ENCODE measurements at places on chromosomes 4 and X.

DNA sequence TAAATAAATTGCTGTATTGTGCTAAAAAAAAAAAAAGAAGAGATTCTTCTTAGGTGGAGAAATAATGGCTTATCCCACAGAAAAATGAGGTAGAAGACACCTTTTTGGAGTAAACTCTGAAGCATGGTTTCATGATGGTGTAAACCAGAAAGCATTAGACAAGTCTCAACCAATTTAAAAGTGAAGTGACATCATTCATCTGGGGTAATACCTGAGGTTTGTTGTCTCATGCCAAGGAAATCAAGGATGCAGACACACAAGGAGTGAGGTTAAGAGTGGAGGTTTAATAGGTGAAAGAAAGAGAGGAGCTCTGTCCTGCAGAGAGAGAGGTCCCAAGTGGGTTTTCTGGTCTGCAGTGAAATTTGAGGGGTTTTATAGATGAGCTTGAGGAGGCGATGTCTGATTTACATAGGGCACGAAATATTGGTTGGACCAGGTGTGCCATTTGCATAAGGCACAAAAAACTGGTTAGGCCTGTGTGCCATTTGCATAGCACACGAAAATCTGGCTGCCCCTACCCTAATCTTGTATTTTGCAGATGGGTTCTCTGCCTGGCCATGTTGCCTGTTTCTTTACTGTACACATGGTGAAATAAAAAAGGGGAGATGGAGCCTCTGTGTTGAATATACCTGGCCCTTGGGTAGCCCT is 25.0 kb upstream of the CWH43 start:
- no peak for DNase-seq

- DNase-seq: no peak
Observed at GRCh38 chr4:169220854-169221411, 49.8 kb downstream of the SH3RF1 start.

GRCh38 chr4:656436-657337 is 17.4 kb downstream of the ATP5ME start:
- DNase-seq: no peak

DNA sequence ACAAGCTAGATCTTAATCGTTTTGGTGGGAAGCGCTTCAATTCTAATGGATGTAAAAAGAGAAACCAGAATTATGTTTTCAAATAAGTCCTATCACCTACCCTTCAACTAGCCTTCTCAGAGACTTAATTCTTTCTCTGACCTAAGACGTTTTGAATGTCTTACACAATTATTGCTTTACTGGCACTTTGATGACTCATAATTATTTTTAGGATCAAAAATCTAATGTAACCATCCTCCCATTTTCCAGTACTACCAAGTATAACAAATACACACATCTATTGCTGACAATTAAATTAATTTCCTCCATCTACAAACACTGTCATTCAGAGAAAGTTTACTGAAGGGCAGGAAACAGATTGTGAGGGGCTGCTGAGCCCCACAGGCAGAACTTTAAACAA is 108.6 kb downstream of the PPP3CA start:
- no peak for DNase-seq

GRCh38 chrX:131752493-131753198 is 208.8 kb downstream of the OR13H1 start:
- peak; percentile 56 for DNase-seq

DNA sequence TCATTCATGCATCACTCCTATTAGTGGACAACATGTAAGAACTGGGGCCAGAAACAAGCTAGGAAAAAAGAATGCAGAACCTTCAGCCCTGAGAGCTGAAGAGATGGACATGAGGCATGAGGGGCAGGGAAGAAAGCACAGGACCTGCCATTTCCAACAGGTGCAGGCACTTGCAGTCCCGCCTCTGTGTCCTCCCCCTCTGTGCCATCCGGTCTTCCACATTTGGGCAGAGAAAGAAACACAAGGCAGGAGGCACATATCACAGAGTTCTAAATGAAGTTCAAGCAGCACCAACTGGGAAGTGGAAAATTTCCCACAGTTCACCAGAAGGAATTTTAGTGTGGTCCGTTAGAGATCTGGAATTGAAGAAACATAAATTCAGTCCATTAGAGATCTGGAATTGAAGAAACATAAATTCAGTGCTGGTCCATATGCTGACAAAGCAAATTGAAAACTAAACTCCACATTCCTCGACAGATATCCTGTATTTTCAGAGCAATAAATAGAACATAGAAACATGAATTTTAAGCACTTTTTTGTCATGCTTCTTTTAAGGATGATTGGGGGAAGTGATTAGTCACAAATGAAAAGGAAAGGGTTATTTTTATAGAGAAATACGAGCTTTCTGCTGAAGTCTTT is 57.2 kb upstream of the DAPP1 start:
- no peak for DNase-seq

DNA sequence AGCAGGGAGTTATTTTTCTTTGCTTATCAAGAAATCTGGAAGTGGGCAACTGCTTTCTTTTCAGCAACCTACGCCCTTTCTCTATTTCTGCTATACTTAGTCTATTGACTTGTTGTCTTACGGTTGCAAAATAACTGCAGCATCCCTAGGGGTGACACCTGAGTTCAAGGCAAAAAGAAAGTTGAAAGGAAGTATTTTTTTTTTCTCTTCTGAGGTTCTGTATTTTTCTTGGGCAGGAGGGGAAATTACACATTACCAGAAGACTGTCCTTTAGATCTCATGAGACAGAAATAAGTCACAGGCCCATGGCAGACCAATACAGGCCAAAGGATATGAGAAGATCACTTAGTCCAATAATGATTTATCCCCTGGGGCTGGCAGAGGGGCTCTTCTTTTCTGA is 204.7 kb upstream of the CASK start:
- no peak for DNase-seq

DNA sequence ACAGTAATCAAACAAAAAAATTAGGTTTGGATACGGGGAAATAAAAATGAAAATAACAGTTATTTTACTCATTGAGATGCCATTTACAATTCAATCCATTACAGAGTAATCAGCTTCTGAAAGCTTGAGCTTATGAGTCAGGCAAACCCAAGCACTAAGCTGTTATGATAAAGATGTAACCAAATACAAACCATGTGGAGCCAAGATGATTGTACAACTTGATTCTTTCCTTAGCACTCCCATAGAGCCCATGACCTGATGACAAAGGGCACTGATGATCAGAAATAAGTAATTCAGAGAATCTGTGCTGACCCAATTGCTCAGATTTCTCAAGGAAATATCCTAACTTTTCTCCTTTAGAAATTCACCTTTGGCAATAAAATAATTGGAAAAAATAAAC is 40.5 kb upstream of the PRKG2 start:
- no peak for DNase-seq

- DNase-seq: no peak
Observed at GRCh38 chrX:96455078-96455477, 229.6 kb upstream of the DIAPH2 start.

GRCh38 chr4:27429364-27429871 is 568.8 kb downstream of the STIM2 start:
- no peak for DNase-seq

GRCh38 chr4:108834835-108835384 is 72.1 kb upstream of the ETNPPL start:
- DNase-seq: peak; percentile 11

DNA sequence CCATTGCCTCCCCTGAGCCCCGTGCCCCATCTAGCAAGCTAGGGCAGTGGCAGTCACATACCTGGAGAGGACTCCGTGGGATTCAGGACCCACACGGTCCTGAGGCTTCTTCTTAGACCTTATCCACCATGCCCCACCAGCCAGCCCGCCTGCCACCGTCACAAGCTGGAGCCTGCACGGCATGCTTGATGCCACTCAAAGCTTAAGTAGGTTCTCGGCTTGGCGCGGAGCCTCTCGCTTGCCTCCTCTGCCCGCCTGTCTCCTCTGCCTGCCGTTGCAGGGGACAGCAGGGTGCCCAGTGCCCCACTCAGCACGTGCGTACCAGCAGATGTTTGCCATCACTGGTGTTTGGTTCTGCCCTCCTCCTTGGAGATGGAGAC is 14.1 kb downstream of the PSAPL1 start:
- DNase-seq: no peak

DNA sequence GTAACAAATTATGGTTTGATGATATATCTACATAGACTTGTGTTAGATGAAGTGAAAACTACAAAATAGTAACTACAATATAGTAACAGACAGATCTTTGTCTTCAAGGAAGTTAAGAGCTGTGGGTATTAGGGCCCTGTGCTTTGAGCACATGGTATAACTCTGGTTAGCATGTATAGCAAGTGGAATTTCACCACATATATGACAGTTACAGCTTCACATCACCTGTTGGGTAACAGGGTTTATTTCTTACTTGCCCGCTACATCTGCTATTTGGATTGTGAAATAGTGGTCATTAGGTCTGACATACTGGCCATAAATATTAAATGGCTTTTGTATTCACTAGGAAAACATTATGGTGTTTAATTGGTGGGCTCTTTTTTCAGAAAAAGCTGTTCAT is 20.2 kb downstream of the OFD1 start:
- DNase-seq: no peak

DNA sequence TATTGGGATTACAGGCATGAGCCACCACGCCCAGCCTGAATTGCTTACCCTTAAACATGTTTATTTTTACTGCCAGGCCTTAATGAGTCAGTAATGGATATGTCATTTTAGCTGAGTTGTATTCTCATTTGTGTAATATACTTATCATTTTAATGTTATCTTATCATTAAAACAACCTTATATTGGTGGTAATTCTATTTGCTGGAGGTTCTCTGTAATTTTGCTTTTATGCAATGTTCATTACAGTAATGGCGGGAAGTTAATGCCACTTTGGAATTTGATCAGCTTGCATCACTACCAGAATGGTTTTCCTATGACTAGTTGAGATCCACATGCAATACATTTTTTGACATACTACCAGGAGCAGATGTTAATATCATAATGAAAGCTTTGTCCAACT is 6.3 kb upstream of the PGAM4 start:
- DNase-seq: no peak

DNA sequence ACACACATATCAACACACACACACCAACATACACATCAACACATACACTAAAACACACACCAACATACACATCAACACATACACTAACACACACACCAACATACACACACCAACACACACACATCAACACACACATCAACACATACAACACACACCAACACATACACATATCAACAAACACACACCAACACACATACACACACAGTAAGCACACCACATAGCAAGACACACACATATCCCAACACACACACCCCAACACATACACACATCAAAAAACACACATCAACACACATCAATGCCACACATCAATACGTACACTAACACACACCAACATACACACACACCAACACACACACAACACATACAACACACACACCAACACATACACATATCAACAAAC is 40.9 kb upstream of the MAN2B2 start:
- no peak for DNase-seq

DNA sequence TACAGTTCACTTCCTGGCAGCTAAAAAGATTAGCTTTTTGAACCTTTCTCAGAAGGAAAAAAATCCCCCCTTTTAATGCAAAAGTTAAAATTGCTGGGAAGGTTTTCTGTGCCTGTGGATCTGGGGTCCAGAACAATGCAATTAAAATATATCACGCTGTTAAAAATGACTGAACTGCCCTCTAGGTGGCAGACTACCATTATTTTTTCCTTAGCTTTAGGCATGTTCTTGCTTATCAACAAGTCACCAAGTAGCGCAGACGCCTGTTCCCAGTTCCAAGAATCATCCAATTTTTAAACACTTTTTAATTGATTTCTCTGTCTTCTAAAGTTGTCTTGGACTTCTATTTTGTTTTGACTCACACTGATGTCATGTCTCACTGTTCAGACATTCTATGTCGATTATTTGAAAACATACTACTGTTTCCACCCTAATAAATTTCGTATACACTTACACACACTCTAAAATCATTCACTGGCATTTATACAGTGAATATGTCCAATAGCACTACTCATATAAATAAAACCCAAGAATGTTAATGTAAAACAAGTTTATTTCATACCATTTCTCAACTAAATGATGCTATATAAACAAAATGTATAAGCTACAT is 661.6 kb downstream of the RAPGEF2 start:
- DNase-seq: no peak

DNA sequence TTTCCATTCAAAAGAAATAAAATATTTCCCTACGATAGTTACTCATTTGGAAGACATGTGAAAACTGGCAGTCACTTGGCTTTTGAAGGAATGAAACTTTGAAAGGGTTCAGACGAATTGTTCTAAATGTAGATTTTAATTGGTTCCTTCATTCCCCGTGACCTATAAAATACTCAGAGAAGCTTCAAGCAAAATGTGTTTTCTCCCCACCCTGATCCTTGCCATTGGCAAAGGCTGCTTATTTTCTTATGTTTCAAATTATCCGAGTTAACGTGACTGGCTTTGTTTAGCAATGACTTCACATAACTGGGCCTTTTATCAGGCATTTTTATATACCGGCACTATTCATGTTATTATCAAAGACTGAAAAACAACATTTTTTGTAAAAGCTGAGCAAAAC is 204.1 kb upstream of the NEIL3 start:
- DNase-seq: no peak

DNA sequence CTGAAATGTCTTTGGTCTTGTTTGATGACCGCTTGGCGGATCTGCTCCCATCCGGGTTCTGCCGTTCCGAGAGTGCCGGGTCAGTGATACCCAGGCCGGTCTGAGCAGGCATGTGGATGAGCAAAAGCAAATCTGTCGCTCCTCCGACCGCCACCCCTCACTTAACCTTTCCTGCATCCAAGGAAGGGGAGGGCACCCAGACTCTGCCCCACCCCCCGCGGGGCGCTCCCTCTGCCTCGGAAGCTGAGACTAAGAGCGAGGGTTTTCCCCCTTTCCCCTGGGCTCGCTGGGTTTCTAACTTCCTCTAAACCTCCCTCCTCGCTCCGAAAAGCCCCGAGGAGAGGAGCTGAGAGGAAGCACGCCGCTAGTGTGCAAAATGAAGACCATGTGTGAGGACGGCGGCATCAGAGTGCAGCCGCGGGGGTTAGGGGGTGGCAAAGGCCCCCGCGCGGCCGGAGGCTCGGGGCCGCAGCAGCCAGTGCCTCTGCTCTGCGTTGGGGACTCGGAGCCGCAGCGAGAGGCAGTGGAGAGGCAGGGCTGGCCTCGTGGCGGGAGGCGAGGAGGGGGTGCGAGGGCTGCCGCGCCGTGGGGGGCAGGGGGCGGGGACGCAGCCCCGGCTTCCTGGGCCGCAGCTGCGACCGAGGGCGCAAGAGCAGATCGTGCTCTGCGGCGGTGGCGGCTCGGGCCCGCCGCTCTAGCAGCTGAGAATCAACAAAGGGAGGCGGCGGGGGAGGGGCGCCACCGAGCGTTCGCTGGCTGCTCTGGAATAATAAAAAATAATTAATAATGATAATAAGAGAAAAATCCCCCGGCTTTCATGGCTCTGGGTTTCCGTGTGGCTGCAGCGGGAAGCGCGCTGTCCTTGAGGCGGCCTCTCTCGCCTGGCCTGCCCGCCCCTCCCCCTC is 55.8 kb upstream of the BCOR start:
- no peak for DNase-seq

DNA sequence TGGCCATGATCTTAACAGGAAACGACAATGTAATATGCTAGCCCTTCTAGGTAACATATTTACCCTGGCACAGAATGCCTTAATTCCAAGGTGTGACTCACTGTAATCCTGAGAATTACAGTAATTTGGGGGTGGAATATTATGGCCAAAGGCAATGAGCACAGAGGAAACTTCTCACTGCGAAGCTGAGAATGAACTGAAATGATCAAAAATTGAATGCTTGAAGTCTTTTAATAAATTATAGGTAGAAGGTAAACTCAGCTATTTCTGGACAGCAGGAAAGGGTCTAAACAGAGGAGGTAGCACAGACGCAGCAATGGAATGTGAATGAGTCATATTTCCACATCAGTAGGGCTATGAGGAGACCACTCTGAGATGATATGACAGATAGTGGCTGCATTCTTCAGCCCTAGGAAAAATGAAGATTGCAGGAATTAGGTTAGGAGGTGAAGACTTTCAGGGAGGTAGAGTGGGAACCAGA is 312.6 kb downstream of the PACRGL start:
- DNase-seq: peak; percentile 33

Data from pulmonary artery endothelial cell (primary cell).